ENCODE measurements at places on chromosomes 7 and 10. TPM values are rescaled to one million over a fixed set of nuclear protein-coding genes. Genes with fewer than 3 reads are reported as not detected.

- H3K4me3 ChIP-seq: no peak overlapping the region
- no peak overlapping the region for H3K27ac ChIP-seq
- H3K27me3 ChIP-seq: no peaks in the 10 kb centered on the region
These were observed 171.3 kb downstream of the DNAJC1 start for GRCh38 chr10:21831986-21832820.

DNA sequence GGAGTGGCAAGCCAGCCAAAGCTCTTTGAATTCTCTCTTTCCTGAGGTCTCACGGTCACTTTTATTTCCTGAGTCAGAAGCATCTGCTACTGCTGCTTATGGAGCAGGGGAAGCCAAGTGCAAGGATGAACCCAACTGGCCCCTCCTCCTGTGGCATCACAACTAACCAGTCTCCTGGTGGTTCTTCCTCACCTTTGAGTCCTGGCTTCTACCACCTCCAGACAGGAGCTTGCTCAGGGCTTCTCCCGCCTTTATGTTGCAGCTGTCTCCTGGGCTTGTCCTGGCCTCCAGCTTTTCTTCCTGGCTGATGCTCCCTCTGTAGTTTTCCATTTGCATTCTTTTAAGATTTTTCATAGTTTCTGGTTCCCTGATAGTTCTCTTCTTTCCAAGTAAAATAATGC is 349.7 kb upstream of the NRP1 start:
- H3K27ac ChIP-seq: no peak overlapping the region
- no peaks in the 10 kb centered on the region for H3K4me1 ChIP-seq
- no peak overlapping the region for H3K4me3 ChIP-seq
- H3K36me3 ChIP-seq: no peaks in the 10 kb centered on the region
- H3K27me3 ChIP-seq: no peaks in the 10 kb centered on the region
- no peak for DNase-seq

DNA sequence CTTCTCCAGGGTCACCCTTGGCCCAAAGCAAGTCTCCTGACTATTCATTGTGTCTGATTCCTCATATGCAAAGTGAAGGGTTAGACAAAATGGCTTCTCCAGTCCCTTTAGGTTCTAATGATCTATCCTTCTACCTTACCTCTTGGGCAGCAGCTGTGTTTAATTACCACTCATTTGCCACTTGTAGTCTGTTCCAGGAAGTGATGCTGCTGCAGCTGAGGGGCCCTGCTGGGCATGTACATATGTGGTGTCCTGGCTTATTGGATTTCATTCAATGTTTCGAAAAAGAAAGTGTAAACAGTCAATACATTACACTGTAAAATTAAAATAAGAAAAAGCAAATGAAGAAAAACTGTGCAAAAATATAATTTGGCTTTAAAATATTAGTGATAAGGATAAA is 36.6 kb downstream of the SCIN start:
- H3K27ac ChIP-seq: no peak overlapping the region
- H3K4me1 ChIP-seq: no peaks in the 10 kb centered on the region
- DNase-seq: no peak
- H3K4me3 ChIP-seq: no peak overlapping the region

- no peaks in the 10 kb centered on the region for H3K27me3 ChIP-seq
- H3K36me3 ChIP-seq: no peaks in the 10 kb centered on the region
- H3K4me3 ChIP-seq: no peak overlapping the region
- no peaks in the 10 kb centered on the region for H3K4me1 ChIP-seq
- no peak for DNase-seq
These were observed 200.3 kb upstream of the PPP2R2D start for GRCh38 chr10:131700506-131700905.

The MYOZ1 gene
- total RNA-seq: 8.5 TPM

All from ascending aorta (tissue), 2 donors.